Amniotic stem cell (primary cell): ENCODE measurements at places on chromosomes 11 and 22.

DNA sequence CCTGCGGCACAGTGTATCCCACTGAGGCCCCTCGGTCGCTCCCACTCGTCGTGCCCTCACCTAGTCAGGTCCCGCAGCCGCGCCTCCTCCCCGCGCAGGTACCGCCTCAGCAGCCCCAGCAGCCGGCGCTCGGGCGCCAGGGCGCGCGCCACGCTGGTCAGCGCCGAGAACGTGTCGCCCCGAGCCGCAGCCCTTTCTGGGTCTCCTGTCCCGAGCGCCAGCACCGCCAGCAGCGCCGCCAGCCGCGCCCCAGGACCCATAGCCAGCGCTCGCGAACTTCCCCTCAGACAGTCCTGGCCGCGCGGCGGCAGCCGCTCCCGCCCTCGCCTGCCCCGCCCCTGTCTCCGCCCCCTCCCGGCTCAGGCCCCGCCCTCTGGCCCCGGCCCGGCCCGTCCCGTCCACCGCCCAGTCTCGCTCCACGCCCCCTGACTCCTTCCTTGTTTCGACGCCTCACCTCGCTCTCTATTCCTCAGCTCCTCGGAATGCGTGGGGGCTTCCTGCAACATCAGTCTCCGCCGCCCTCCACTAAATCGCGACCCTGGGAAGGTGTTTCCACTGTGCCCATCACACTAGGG lies at the start of gene P4HA3:
Gene P4HA3, minus strand, starts transcription at position 289 of the 575 bp plus-strand sequence. Its CDS starts 29 bp downstream, at position 260.
- no peak for DNase-seq

GRCh38 chr11:131875611-131876010 lies 505.2 kb downstream of the NTM start:
- no peak for DNase-seq

DNA sequence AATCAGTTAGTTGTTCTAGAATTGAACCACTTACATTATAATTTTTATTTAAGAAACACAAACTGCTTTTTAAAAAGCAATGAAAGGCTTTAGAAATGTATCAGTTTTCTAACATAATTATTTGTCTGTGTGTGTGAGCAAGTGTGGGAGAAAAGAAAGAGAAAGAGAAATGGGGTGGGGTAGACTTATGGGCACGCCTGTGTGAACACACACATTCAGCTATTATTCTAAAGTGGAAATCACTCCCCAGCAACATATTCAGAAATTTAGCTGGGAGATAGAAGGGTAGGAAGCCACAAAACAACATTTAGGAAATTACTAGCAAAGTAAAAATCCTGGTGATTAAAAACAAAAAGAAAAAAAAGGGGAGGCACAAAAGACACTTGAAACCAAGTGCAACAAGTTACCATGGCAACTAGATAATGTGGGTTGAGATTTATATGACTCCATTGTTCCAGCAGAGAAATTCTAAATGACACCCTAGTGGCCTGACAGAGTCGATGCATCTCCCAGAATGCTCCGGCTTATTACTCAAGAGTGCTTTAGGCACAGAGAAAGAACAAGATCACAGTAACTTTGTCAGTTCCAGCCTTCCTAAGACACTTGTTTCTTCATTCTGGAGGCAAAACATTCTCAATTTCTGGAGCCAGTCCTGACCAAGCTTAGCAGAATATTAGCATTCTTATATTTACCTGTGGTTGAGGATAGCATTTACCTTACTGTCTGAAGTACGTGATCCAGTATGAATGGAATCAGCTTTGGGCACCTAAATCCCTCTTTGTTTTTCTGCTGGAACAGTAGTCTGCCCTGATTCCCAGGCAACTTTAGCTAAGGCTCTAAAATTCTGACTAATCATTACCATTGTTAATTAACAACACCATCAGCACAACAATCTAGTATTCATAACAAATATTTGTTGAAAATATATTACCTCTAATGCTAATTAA lies 444.4 kb downstream of the DLG2 start:
- no peak for DNase-seq

DNA sequence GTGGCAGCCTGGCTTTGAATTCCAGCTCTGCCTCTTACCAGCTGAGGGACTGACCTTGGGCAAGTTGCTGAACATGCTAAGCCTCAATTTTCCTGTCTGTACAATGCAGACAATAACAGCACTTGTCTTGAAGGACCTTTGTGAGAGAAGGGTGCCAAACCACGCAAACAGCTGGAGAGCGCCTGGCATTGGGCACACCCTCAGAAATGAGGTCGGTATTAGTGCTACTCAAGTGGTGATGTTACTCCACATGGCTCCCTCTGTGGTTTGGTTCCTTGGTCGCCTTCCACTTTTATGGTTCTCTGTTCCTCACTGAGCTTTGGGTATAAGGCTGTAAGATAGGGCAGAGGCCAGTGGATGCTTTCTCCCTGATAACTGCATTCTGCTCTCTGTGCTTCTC lies 8.2 kb downstream of the UBASH3B start:
- no peak for DNase-seq

DNA sequence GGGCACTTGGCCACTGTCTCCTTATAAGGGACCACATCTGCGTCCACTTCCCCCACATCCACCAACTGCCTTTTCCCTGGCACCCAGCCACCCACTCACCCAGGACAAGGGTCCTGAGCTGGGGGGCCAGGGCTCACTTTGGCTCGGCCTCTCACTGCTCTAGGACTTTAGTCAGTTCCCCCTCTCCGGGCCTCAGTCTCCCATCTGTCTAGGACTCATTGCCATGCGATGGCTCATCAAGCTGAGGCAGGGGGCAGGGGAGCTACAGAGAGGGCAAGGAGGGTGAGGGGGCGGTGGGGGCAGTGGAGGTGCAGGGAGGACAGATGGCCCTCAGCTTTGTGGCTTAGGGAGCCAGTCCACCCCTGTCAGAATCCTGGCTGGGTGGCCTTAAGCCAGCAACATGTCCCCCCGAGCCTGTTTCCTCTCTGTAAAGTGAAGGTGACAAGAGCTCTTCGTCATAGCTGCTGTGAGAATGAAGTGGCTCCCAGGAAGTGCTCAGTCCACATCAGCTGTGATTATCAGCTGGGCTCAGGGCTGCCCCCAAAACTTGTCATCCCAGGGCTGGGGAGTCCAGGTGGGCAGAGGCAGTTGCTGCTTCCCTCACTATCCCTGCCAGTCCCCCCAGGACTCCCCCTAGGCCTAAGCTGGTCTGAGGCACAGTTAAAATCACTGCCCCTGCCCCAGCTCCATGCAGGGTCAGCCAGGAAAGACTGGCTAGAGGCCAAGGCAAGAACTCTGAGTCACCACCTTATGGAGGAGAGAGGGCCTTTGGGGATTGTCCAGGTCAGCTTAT lies 14.9 kb downstream of the RAC2 start:
- DNase-seq: no peak

- DNase-seq: no peak
Measured at GRCh38 chr22:30017375-30018223, 62.7 kb upstream of the HORMAD2 start.

GRCh38 chr11:129930296-129930695 lies 34.9 kb upstream of the NFRKB start:
- no peak for DNase-seq

GRCh38 chr11:35735903-35736302 lies 73.3 kb downstream of the TRIM44 start:
- DNase-seq: no peak

DNA sequence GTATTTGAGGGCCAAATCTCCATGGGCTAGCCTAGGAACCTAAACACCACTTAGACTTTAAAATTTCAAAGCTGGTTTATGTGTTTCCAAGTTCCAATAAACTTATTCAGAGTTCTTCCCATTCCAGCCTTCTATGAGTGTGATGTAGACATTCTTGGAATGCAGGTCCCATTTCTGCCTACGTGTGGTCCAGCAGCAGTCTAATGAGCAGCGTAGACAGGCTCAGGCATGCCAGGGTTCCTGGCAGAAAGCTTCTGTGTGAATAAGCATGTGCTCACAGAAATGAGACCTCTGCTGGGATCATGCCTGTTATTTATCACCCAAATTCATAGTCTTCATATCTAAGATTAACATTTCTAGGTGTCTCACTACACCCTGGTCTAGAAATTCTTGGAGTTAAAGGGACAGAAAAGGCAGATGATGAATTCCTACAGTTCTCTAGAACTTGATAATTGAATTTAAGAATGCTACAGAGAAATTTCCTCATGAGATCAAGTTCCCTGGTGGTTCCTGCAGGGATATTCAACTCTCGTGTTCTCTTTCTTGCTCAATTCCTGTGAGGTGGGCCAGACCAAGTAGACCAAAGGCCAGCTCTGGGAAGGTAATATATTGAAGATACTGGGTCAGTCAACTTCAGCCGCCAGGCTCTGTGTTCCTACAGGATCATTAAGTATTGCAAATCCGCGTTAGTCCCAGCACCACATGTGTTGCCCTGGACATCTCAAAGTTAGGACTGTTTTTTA lies 17.6 kb downstream of the RNF185 start:
- peak; percentile 61 for DNase-seq

- DNase-seq: no peak
Measured at GRCh38 chr11:107824668-107825369, 33.8 kb downstream of the SLC35F2 start.

- DNase-seq: no peak
Measured at GRCh38 chr11:2164861-2165555, 4.0 kb upstream of the INS start.

DNA sequence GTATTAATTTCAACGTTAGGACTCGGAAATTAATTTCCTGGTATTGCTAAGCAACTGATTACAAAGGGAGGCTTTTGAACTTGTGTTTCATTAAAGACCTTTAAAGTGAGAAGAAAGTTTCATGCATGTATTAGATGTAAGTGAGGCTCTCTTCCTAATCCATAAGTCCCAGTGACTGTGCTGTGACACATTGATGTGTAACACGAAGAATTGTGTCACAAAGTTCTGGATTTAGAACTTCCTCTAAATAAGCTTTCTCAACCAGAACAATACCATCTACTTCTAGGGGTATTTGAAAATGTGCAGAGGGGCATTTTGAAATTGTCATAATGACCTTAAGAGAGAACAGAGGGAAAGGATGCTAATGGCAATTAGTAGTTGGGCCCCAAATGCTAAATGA lies 14.4 kb downstream of the DCUN1D5 start:
- DNase-seq: no peak

DNA sequence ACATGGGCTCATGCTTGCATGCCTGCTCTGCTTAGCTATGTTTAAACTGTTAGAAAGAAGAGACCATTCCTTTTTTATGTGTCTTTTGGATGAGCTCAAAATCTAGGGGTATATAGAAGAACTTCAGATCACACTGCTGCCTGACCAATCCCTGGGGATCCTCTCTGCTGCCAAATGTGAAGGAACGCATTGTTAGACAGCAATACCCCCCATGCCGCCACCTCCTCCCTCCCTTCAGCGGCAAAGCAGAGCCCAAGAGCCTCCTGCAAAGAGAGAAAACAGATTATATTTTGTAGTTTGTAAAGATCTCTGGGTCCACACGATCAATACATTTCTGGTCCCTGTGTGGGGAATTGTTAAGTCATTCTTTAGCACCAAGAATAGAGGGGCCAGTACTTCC lies 677.6 kb downstream of the NTM start:
- no peak for DNase-seq

DNA sequence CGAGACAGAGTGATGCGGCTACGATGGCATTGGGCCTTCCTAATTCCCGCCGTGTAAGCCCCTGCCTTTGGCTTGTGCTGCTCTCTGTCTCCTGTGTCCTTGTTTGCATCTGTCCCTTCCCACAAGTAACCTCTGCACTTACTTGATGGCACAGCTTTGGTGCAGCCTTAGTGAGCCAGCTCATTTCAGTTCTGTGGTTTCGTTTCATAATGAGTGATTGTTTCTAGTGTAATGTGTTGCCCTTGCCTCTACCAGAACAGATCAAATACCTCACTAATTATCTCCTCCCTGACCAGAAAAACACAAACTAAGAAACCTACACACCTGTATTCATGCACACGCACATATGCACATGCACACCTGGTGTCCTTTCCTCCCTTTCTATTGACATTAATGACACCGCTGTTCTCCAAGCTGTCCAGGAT lies 58.8 kb downstream of the GRK3 start:
- DNase-seq: no peak

GRCh38 chr11:11426226-11426952 lies 73.3 kb upstream of the CSNK2A3 start:
- no peak for DNase-seq

GRCh38 chr11:35200811-35201341 lies 61.9 kb downstream of the CD44 start:
- no peak for DNase-seq

GRCh38 chr11:118048472-118049370 lies 28.2 kb upstream of the TMPRSS4 start:
- no peak for DNase-seq

GRCh38 chr11:34977089-34977912 lies 60.9 kb downstream of the PDHX start:
- DNase-seq: no peak

DNA sequence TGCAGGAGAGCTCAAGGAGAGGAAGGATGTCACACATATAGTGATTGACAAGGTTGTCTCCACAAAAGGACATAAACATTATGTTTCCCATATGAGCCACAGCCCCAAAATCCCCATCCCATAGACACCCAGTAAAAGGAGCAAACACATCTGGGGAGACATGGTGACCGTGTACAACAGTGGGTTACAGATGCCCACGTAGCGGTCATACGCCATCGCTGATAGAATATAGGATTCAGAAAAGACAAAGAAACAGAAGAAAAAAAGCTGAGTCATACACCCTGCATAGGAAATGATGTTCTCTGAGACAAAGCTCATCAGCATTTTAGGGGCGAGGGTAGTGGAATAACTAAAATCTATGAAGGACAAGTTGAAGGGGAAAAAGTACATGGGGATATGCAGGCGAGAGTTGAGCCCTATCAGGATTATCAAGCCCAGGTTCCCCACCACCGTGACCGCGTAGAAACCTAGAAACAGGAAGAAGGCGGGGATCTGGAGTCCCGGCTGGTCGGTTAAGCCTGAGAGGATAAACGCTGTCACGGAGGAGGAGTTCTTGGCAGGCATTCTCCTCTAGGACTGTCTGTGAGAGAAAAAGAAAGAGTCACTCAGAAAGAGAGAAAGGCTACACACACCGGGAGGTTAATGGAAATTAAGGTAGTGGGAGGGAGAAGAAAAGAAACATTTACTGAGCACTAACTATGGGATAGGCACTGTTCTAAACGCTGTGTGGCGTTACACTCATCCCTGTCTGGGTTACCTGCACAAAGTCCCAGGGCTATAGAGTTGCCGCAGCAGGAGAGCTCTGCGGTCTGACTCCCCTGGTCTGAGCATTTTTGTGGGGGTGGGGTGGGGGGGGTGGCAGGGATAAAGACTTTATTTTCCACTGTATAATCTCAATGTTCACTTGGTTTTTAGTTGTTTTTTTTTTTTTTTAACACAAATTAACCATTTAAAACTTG lies 36.1 kb upstream of the OR8B8 start:
- no peak for DNase-seq

DNA sequence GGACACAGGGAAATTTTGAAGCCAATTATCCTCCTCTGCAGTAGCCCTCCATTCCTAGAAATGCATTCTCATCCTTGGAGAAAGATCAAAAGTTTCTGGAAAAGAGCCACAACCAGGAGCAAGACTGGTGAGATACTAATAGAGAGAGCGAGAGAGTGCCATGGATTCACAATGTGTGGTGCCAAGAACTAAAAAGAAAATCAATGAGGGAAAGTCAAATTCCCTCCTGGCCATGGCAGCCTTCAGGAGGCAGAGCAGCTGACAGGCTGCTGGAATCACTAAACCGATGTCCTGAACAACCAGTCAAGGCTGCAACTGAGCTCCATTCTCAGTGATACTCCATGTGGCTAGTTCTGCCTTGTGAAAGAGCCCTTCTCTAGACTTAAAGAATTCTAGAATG lies 561.0 kb downstream of the SOX6 start:
- DNase-seq: no peak
